ENCODE measurements at places on chromosomes 1 and 21.

DNA sequence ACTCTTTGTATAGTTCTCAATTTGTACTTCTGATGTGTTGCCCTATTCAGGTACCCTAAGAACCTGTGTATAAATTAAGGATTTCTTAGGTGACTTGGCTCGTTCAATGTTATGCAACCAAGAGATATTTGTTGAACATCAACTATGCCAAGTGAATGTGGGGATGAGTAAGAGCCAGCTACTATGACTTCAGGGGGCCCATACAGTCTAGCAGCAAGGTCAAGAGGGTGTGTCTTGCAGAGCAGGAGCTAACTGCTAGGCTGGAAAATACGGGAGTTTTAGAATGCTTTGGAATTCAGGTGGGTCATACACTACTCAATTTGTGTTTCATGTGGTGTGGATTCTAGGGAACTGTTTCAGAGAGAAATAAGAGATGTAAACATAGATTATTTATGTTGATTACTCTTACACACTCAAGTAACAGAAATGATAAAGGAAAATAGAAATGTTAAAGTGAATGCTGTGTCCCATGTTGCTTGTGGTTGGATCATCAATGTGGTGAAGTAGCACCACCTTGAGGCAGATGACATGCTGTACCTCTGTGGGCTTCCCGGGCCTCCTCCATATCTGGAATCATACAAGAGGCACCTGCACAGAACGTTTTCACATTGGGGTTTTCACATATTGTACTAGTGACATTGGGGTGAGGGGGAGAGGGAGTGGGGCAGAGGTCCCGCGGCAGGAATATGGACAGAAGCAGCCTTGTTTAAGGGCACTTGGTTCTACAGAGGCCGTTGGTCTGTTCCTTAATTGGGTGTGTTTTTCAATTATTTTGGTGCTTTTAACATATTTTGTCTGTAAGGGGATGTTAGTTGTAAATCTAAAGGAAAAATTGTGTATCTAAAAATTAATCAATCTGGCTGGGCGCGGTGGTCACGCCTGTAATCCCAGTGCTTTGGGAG lies 12.4 kb downstream of the ARPC5 start:
- no peak for DNase-seq

DNA sequence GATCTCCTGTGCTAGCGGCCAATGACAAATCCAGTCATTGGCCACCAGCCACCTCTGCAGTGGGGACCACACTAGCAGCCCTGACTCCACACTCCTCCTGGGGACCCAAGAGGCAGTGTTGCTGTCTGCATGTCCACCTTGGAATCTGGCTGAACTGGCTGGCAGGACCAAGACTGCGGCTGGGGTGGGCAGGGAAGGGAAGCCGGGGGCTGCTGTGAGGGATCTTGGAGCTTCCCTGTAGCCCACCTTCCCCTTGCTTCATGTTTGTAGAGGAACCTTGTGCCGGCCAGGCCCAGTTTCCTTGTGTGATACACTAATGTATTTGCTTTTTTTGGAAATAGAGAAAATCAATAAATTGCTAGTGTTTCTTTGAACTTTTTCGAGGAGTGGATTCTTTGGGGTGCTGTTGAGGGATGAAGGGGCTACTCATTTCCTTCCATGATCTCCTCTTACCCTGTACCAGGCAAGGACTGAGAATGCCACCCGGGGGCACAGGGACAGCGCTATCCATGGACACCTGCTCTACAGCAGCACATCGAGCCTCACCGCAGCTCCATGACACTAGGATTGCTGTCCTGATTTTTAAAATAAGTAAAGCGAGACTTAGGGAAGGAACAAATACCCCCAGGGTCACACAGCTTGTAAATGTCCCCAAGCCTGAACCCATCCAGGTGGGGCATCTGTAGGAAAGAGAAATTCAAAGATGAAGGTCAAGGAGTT lies 44.7 kb downstream of the TNNT2 start:
- no peak for DNase-seq

GRCh38 chr1:226403201-226404034 lies 4.5 kb downstream of the PARP1 start:
- no peak for DNase-seq

DNA sequence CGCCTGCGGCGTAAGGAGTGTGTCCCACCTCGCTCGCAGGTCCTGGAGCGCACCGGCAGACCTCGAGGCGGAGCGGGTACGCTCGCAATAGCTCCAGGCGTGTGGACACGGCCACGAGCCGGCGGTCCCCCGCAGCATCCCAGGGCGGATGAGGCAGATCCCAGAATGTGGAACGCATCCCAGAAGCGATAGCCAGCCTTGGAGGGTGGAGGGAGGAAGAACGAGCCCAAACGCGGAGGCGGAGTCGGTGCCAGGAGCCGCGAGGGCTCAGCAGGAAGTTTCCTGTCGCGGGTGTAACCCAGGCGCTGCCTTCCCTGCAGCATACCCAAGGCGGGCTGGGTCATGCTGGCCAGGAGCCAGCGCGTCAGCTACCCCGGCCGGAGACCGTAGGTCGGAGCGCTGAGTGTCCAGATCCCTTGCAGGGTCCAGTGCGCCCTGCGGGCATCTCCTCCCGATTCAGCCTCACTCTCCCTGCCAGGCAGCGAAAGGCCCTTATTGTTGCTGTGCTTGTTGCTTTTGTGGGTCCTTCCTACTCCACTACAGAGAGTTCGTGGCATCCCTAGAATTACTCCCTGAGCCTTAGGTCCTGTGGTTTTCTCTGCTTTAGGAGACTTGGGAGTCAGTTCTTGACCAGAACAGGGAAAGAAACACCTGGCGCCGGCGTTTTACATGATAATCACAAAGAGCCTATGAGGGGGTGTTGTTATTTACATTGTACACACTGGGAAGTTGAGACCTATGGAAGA lies 27.7 kb downstream of the STYXL2 start:
- no peak for DNase-seq

DNA sequence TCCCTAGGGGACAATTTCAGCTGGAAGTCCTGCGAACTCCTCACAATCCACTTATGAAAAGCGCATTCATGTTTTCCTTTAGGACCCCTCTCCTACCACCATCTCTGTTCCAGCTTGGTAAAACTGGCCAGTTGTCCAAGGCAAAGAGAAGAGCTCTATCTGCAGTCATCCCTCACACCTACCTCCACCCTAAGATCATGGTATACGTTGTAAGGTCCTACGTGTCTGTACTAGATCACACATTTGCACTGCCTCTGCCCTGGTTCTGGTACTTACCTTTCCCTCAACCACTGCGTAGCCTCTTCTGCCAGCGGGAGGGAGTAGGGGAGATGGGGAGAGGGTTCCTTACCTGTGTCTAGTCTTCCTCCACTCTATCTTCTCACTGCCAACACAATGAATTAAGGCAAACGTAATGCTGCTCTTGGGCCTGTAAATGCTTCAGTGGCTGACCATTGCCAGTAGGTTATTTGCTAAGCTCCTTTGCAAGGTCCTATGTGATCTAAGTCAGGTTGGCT lies 739 bp upstream of the NUP133 start:
- DNase-seq = no peak

- DNase-seq = no peak
Measured at GRCh38 chr1:52368383-52369172, 2.6 kb upstream of the CC2D1B start.

DNA sequence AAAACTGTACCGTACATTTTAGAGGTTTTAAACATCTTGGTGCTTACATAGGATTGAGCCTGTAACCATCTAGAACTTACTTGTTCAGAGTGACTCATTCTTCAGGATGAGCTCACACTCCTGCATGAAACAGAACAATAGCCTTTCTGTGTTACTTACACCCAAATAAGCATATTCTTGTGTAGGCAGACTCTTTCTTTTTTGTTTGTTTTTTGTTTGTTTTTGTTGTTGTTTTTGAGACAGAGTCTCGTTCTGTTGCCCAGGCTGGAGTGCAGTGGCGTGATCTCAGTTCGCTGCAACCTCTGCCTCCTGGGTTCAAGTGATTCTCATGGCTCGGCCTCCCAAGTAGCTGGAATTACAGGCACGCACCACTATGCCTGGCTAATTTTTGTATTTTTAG lies 3.8 kb upstream of the CA6 start:
- DNase-seq = no peak

DNA sequence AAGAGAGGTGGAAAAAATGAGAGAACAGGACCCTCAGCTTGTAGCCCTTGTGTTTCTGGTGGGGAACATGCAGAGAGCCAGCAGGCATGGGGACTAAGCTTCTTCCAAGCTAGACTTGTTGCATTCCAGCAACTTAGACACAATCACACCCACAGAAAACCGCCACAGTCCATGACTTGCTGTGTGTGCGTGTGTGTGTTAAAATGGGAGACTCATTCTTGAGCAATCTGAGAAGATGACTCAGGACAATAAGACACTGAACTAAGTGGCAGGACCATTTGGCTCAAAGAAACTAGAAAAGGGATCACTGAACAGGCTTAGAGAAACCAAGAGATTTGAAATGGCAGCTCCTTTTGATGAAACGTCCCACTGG lies 78.0 kb downstream of the HLX start:
- DNase-seq = no peak

Data from GM12878 (cell line).